ENCODE measurements at places on chromosomes 1 and 21.
A peak's percentile ranks its signal among the peaks of the same experiment; 100 is the strongest.

- DNase-seq, result no peak
Observed at GRCh38 chr1:76185207-76185606, 110.7 kb downstream of the ST6GALNAC3 start.

- DNase-seq, result no peak
Observed at GRCh38 chr21:24910591-24910990, 696.7 kb downstream of the MRPL39 start.

- DNase-seq, result no peak
Observed at GRCh38 chr1:160058087-160058486, 11.9 kb downstream of the KCNJ10 start.

- DNase-seq, result no peak
Observed at GRCh38 chr1:47931395-47931794, 65.8 kb downstream of the TRABD2B start.

GRCh38 chr1:205422993-205423642, 1.3 kb upstream of the LEMD1 start:
- no peak for DNase-seq

DNA sequence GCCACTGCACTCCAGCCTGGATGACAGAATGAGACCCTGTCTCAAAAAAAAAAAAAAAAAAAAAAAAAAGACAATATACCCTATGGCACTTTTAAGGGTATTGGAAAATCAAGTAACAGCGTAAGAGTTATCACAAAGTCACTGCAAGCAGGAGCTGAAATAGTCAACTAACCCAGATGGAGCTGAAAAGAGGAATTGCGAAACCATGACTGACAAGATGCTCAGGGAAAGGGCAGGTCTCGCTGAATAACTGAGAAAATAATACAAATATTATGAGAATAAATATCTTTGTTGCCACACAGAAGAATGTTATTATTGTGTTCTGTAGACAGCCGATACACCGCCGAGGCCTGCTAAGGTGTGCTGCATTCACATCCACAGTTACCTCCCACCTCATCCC, 17.8 kb downstream of the HLCS start:
- DNase-seq, result no peak

- no peak for DNase-seq
Observed at GRCh38 chr1:30855686-30856259, 52.8 kb downstream of the SDC3 start.

- no peak for DNase-seq
Observed at GRCh38 chr1:212712451-212713303, 13.0 kb upstream of the BATF3 start.

DNA sequence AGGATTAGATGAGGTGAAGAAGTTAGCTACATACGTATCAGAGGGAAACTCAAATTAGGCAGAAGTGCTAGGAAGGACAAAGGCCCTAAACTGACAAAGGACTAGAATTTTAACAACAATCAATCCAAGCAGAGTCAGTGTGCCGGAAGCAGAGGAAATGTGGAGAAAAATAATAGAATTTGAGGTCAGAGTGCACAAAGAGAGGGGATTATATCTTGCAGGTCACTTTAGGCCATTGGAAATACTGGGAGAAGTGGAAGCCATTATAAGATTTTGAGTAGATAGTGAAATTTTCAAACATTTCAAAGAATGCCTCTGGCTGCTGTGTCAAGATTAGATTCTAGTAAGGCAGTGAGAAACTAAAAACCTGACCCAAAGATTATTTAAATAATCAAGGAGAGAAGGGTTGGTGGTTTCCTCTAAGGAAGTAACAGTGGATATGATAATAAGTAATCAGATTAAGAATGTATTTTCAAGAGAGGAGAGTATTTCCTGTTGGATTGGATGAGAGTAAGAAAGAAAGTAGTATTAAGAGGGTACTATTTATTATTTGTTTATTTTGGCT, 889.2 kb upstream of the NCAM2 start:
- no peak for DNase-seq

- no peak for DNase-seq
Observed at GRCh38 chr21:42784276-42784675, 95.1 kb downstream of the WDR4 start.

GRCh38 chr1:114298008-114298407, 144.3 kb upstream of the SYT6 start:
- DNase-seq, result no peak

- DNase-seq, result no peak
Observed at GRCh38 chr1:93993731-93994130, 84.5 kb upstream of the GCLM start.

GRCh38 chr21:33300701-33301631, 23.8 kb upstream of the IFNAR1 start:
- DNase-seq, result no peak

GRCh38 chr1:26307363-26307781, 936 bp upstream of the UBXN11 start:
- no peak for DNase-seq

- no peak for DNase-seq
Observed at GRCh38 chr1:81463936-81464837, 336.5 kb upstream of the ADGRL2 start.

- DNase-seq, result no peak
Observed at GRCh38 chr1:37741130-37741529, 23.8 kb downstream of the EPHA10 start.

DNA sequence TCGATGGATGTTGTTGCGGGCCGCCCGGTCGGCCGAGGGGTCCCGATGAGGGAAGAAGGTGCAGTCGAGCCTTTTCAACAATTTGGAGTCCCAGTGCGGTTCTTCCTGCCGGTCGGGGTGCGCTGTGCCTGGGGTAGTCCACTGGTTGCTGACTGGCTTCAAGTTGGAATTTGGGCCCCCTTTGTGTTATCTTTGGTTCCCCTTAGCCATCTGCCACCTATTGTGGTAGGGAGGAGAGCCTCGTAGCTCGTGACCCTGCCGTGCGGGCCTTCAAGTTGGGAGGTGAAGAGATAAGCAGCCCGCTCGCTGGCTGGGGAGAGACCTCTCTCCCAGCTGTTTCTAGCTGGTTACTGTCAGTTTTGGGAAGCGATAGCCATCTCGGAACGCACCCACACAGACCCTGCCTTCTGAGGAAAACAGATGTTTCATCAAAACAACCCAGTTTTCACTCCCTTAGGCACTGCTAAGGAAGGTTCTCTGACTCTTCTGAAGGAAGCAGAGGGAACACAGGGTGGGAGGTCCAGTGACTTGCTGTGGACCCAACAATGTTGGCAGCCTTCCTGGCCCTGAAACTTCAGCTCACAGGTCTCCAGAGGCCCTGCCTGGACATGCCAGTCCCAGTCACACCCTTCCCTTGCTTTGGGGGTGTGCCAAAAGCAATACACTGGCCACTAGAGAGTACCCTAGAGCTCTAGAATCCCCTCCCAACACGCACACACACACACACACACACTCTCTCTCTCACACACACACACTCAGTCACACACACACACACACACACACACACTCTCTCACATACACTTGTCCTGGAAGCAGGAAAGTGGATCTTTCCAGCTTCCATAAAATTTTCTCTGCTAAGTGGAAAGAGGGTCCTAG, 1.0 kb downstream of the BTG2 start:
- no peak for DNase-seq

GRCh38 chr1:45009956-45010854, 919 bp downstream of the HECTD3 start:
- no peak for DNase-seq

- peak; percentile 66 for DNase-seq
Observed at GRCh38 chr1:26538480-26539412, 9.2 kb downstream of the RPS6KA1 start.

DNA sequence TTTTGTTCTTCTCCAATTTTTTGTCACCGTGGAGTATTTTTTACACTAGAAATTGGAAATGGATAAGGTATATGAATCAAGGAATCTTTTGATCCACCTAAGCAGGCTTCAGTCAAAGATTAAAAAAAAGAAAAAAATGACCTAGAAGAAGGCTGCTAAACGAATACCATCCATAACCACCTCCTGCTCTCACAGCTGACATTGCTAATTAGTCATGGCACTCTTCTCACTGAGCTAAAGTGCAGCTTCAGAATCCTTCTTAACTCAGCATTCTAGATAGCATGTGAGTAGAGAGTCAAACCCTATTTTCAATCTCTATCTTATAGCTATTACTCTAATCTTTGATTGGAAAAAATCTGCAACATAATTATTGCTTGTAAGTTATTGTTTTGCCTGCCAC, 40.2 kb upstream of the ST6GALNAC5 start:
- DNase-seq, result no peak

- no peak for DNase-seq
Observed at GRCh38 chr1:20141466-20141865, 2.3 kb downstream of the PLA2G2F start.

DNA sequence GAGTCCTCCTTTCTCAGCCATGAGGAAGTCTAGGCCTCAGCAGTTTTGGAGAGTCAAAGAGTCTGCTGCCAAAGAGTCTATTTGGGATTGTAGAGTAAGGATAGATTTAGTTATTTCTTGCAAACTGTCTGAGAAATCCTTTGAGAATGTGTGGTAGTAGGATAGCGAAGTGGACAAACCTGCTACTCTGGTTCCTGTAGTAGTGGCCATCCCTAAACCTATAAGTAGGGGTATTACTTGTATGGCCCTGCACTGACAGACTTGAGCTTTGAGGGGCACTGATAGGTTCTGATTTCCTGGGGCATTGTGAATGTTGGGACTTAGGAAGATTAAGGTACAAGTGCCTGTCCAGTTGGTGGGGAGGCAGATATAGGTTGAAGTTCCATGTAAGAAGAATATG, 115.9 kb upstream of the SGIP1 start:
- DNase-seq, result no peak

GRCh38 chr1:111565079-111565478, 54.5 kb upstream of the RAP1A start:
- no peak for DNase-seq

DNA sequence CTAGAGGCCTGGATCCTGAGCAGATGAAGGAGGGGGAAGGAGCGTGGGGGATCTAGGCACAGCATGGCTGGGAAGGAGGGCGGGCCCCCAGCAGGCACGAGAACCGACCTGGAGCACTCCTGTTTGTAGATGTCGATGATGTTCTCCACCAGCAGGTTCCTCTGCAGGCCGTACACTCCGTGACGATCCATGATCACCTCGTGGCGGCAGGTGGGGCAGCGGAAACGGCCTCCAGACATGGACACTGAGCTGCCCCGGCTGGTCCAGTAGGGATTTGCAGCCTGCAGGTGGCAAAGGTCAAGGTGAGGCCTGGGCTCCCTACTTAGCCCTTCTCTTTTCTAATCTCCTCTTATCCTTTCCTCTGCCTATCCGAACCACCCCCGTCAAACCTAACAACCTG, 1.3 kb downstream of the TRIM63 start:
- DNase-seq, result no peak

DNA sequence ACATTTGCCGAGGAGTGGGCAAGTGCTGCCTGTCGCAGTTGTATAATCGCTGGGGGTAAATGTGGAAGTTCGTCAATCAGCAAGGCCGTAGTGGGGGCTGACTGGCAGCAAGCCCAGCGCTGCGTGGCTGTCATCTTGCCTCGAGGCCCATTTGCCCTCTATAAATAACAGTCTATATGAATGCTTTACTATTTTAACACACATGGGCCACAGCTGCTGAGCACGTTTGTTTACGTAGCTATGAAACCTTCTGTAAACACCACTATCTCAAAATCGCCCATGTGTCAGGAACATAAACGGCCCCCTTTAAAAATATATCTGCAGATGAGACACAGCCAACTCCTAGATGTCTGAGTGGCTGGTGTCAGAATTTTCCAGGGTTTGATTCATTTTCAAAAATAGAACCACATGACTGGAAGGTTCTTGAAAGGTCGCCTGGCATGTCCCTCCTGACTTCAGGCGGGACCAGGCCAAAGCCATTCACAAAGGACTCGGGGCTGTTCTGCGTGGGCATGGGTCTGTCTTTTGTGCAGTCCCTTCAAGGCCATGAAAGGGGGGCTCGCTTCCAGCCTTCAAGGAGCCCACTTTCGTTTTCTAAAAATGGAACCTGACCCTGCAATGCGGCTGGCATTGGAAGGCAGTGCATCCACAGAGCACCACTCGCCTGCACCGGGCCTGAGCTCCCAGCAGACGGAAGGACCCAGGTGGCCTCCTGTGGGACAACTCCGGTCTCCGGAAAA, 205.5 kb downstream of the KCNJ6 start:
- no peak for DNase-seq

- DNase-seq, result no peak
Observed at GRCh38 chr1:77524038-77524437, 158.4 kb downstream of the ZZZ3 start.
